ENCODE measurements at places on chromosomes 2 and 18. TPM values are rescaled to one million over a fixed set of nuclear protein-coding genes. Genes with fewer than 3 reads are reported as not detected.

DNA sequence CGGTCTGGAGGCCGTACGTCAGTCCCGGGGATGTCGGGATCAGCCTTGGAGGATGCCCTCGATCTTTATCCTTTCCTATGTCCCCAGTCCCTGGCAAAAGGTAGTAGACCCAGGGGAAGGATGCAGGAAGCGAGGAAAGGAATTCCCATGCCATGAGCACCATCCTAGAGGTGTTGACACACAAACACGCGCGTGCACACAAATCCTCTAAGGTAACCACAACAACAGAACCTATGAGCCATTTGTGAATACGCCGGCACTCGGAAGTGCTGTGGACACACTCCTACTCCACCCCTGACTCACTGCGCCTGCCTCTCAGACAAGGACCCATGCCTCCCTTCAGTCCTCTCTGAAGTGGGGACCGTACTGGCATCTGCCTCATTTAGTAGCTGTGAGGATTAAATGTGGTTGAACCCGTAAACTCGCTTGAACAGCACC lies 11.3 kb upstream of the MLPH start:
- peak overlapping the region; percentile 43 for H3K4me3 ChIP-seq
- H3K4me1 ChIP-seq: peaks cover 20% of the 10 kb centered on the region
- no peaks in the 10 kb centered on the region for H3K36me3 ChIP-seq
- peak; percentile 60 for DNase-seq

MAPRE3 gene
- 1.8 TPM for total RNA-seq

TUBB8B gene
- not detected for total RNA-seq

SERPINB10 gene
- total RNA-seq: not detected

DNA sequence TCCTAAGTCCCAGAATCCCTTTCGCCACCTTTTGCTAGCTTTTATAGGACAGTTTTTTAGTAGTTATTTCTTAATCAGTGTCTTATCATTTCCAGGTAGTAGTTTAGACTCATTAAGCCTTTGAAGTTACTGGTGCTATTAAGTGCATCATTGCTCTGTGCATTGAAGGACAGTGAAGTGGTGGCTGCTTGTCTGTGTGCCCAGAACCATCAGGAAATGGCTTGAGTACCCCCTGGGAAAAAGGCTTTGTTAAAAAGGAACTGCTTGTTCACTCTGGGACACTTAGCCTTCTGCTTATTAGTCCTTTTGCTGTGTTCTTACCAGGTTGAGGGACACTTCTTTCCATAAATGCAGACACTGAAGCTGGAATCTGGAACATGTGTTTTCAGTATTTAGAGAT lies 30.0 kb downstream of the DTNA start:
- H3K4me3 ChIP-seq: no peak overlapping the region
- no peak for DNase-seq
- H3K4me1 ChIP-seq: no peaks in the 10 kb centered on the region
- no peak overlapping the region for H3K27ac ChIP-seq
- no peaks in the 10 kb centered on the region for H3K36me3 ChIP-seq

NXPH2 gene
- not detected for total RNA-seq

DNA sequence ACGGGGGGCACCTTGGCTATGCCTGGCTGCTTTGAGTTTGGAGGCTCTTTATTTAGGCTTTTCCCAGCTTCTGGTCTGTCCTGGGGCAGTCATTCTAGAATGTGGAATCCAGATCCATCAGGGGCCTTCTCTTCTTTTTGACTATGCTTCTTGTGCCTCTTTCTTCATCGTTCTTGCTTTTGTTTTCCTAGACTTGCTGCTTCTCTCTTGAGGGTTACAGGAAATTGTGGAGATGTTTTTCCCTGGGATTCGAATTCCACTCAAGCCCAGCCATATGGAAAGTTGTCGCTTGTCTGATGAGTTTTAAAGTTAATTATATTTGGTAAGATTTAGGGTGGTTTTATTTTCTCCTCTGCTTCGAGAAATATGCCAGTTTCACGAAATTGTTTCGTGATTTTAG lies 2.4 kb downstream of the GLI2 start:
- no peaks in the 10 kb centered on the region for H3K27me3 ChIP-seq
- H3K27ac ChIP-seq: peak overlapping the region; percentile 98
- H3K36me3 ChIP-seq: no peaks in the 10 kb centered on the region
- no peak for DNase-seq
- peak overlapping the region; percentile 93 for H3K4me3 ChIP-seq

DNA sequence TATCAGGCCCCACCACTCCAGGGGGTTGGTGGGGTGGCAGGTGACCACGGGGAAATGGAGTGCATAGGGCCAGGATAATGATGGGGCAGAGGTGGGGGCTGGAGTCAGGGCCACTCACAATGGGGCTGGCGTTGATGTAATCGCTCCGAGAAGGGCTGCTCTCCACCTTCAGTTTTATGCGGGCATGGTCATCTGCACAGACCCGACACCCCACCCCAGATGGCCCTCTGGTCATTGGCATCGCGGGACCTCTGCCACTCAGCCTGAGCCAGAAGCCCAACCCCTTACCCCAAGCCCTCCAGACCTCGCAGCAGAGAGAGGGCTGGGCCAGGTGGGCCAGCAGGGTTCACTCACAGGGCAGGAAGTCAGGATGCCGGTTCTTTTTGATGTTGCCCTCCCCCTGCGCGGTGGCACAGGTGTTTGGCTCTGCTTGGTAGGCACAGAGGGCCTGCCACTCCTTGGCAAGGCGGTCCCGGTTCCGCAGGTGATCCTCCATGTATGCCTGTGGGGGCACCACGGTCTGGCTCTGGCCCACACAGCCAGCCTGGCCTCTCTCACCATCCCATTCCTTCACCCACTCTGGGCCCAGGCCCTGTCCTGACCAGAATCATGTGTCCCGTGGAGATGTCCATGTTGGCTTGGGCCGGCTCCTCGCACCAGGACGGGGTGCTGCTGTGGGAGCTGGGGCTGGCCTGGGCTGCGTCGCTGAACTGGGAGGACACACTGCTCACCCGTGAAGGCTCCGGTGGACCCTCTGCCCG lies 12.4 kb downstream of the PTPRN start:
- H3K4me3 ChIP-seq: no peak overlapping the region
- no peaks in the 10 kb centered on the region for H3K27me3 ChIP-seq
- DNase-seq: no peak
- H3K36me3 ChIP-seq: no peaks in the 10 kb centered on the region
- H3K4me1 ChIP-seq: peaks cover 8% of the 10 kb centered on the region
- no peak overlapping the region for H3K27ac ChIP-seq

DNA sequence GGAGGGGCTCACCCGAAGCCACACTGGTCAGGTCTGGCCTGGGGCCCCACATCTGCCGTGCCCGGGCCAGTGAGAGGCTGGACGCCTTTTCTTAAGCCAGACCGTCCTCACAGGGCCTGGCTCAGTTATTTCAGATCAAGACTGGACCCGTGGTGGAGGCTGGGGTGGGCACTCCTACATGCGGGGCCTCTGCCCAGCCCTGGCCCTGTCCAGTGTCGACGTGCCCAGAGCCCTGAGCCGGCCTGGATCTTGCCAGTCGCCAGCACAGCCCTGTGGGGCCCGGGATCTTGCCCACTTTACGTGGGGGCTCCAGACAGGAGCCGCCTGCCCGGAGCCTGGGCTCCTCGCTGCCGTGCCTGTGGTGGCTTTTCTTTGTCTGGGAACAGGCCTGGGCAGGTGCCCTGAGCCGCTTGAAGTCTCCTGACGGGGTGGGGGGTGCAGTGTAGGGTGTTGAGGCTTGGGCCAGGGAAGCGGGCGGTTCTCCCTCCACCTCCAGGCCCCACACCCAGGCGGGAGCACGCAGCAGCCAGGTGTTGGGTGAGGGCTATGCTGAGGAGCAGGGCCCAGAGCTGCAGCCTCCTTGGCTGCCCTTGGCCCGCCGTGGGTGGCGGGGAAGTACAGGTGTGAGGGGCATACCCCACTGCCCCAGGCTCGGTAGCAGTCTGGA lies 6.0 kb downstream of the GPC1 start:
- no peaks in the 10 kb centered on the region for H3K27me3 ChIP-seq
- no peak overlapping the region for H3K27ac ChIP-seq
- peaks cover 19% of the 10 kb centered on the region for H3K4me1 ChIP-seq
- no peak overlapping the region for H3K4me3 ChIP-seq
- peaks cover 25% of the 10 kb centered on the region for H3K36me3 ChIP-seq

- no peak overlapping the region for H3K4me3 ChIP-seq
- H3K27ac ChIP-seq: no peak overlapping the region
- no peaks in the 10 kb centered on the region for H3K27me3 ChIP-seq
- peak; percentile 86 for DNase-seq
- H3K36me3 ChIP-seq: no peaks in the 10 kb centered on the region
- H3K4me1 ChIP-seq: peaks cover 3% of the 10 kb centered on the region
Measured at GRCh38 chr2:232588680-232589585, 38.4 kb downstream of the EIF4E2 start.

ASTL gene
- total RNA-seq: not detected

DNA sequence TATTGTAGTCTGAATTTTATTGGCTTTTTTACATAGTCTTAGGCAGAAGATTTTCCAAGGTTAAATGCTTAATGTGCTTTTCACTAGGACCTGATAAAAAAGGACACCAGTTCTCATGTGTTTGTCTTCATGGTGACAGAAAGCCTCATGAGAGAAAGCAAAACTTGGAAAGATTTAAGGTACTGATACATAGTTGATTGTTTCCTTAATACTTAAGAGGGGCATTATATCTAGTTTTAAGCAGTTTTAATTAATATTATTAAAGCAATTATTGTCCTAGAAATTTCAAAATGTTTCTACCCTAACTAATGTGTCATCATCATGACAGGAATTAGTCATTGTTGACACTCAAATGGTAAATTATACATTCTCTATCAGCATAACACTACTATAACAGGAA lies 35.3 kb downstream of the DDX1 start:
- no peaks in the 10 kb centered on the region for H3K27me3 ChIP-seq
